Cardiac fibroblast (primary cell): ENCODE measurements at places on chromosomes 3 and 15.

DNA sequence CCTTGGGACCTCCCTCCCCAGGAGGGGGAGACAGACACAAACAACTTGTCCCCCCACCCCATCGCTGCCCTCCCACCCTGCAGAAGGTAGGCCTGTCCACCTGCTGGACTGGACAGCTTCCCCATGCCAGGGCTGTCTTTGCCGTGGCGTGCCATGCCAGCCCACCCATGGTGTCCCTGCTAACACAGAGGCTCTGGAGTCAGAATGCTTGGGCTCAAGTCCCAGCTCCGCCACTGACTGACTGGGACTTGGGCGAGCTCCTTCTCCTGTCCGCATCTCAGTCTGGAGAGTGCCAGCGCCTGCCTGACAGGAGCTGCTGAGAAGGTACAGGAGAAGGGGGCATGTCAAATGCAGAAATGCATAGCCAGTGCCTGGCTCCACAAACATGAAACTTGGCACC is 23.9 kb downstream of the WNT7A start:
- DNase-seq, result no peak

- DNase-seq, result peak; percentile 15
Observed at GRCh38 chr3:67635806-67636205, 18.6 kb downstream of the SUCLG2 start.

- DNase-seq, result peak; percentile 25
Observed at GRCh38 chr3:110069761-110070160, 732.4 kb upstream of the DPPA4 start.

DNA sequence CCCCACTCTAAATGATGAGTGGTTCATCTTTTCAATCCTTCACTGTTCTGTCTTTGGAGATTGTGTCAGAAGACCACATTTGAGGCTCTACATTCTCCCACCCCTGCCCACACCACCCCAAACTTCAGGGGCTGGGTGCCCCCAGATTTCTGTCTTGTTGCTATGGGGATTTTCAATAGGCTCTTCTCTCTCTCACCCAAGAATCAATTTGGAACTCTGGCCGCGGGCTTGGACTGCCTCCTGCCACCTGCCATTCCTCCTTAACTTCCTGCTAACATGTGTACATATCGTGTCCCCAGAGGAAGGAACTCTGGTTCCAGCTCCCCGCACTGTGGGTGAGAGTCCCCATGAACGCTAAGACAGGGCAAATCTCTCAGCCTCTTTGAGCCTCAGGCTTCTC is 67.4 kb upstream of the LARS2 start:
- DNase-seq, result no peak

DNA sequence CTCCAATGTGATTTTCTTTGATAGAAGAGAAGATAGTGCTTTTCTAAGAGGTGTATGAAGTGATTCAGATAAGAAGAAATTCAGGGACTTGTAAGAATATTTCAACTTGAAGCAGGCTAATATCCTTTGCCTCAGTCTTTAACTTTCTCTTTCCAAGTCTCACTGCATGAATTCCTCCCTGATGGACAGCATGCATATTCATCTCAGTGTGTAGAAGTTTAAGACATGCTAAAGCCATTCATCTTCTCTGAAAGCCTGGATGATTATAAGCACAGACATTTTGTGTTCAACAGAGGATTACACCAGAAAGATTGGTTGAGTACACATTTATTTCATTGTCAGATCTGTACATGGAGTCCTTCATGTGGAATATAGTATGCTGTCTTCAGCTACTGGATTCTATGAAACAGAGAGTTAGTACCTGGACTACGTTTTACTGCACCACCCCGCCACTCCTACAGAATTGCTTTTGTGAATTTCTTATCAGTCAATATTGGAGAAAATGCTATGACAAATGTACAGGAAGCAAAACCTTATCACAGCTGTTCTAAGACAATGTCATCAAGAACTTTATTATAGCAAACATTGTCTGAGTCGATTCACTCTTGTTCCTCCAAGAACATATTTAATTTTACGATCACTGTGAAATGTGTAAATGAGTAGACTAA is 1346.1 kb downstream of the OTOL1 start:
- DNase-seq, result no peak

GRCh38 chr3:171384101-171384891 is 75.9 kb downstream of the TNIK start:
- no peak for DNase-seq

GRCh38 chr3:79517766-79518413 is 249.9 kb downstream of the ROBO1 start:
- DNase-seq, result peak; percentile 64

DNA sequence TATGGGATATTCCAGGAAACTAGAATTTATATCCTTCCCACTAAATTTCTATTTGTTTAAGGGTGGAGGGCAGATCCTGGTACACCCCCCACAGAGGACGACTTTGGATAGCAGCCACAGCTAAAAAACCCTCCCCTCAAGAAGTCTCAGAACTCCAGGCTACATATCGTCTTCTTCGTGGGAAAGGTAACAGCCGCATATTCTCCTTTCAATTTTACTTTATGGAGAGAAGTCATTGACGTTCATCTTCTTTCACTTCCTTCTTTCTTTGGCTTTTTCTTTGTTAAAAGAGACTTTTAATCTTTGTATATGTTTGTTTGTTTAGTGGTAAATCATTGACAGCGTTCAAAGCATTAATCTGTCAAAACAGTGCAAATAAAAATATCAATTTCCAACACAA is 36.3 kb downstream of the TRIP4 start:
- DNase-seq, result no peak

DNA sequence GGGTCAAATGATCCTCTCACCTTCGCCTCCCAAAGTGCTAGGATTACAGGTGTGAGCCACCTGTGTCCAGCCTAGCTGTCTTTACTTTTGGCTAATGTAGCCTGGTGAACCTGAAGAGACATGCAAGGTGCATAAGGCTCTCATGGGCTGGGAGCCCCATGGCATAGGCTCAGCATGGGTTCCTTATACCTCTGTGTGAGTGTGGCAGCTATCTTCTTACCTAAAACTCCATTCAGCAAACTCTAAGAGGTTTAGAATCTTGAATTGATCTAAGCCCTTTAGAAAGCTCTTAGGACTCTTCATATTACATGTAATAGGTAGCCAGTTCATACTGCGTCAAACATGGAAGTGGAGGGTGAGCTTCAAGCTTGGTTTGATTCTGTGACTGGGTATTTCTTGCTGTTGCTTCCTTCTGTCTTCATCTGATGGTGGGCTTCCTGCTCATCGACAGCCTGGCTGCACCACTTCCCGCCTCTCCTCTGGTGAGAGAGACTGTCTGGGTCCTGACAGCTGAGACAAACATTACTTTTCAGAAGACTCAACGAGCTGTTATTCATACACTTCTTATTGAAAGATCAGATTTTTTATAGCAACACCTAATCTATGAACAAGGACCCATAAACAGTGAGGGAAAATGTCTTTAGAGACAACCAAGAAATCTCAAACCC is 19.2 kb upstream of the TKT start:
- DNase-seq, result no peak

DNA sequence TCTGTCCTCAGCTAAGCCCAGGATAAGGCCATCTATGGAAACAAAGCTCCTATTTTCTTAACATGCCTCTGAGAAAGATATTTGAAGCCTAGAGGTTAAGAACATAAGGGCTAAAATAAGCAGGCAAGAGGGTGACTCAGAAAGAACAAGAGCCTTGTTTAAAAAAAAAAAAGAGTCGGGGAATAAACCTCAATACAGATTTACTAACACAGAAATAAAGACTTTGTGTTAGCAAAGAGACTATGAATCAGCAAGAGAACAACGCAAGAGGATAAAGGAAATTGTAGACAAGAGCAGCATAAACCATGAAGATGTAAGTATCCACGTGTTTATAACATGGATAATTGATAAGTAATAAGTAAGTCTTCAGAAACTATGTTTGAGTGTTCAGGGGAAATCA is 36.0 kb downstream of the RAB27A start:
- peak; percentile 88 for DNase-seq

DNA sequence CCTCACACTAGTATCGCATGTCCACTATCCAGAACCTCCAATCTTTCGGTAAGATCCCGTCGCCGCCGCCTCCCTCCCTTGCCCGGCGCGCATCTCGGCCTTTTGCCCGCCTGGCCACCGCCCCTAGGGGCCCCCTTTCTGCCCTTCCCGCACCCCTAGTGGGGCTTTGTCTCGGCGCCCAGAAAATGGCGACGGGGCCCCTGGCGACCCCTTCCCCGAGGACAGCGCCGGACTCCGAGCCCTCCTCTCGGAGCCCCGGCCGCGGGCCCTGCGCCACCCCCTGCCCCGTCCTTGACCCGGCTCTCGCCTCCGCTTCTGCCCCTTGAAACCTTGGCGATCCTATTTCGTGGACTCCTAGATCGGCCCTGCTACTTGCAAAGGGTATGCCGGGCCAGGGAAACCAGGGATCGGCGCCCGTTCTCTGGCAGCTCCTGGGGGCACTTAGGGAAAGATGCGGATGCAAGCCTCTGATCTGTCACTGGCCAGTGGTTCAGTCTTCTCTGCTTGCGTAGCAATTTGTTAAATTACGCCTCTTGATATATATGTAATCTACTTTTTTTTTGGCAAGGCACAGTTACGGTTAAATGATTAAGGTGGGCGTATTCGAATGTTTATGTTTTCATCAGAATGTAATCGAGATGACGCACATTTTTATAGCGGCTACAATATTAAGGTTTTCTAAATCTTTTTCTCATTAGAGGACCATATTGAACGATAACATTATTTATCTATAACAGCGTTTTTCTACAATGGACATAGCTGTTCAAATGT is 603 bp downstream of the EIF1B start:
- DNase-seq, result peak; percentile 50

DNA sequence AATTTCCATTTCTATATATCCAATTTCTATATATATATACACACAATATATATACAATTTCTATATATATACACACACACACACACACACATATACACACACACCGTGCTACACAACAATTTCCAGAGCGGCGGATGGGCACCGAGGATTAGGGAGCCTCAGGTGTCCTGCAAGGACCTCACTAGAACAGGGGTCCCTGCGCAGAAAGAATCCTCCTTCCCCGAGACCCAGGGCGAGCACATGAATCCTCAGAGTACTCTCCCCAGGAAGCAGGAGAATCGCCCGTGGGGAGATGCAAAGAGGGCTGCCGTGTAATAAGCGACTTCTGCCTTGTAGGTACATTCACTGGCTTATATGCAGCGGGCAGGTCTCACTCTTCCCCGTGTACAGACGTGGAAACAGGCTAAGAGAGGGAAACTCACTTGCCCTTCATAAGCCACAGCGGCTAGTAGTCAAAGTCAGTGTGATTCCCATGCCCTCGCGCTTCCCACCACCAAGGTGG is 467 bp downstream of the PIF1 start:
- DNase-seq, result no peak

DNA sequence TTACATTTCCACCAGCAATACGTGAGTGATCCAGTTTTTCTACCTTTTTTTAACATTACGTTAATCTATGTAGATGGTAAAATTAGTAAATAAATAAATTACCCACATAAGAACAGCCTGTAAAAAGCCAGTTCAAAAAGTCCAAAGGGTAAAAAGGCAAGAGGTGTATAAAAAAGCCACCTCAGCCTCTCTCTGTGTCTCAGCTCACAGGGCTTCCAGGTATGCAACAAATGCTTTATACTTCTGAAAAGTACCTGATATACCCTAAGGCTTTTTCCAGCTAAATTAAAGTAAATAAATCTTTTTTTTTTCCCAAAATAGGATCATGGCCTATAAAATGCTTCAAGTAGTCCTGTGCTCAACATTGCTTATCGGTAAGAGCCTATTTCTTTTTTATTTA is at the start of gene C3orf85:
TSS of gene C3orf85 (plus strand) at position 197 of the 400 bp plus-strand sequence. CDS start at position 326, 129 bp downstream.
- DNase-seq, result no peak

- peak; percentile 21 for DNase-seq
Observed at GRCh38 chr3:127749361-127749760, 73.0 kb downstream of the MGLL start.

DNA sequence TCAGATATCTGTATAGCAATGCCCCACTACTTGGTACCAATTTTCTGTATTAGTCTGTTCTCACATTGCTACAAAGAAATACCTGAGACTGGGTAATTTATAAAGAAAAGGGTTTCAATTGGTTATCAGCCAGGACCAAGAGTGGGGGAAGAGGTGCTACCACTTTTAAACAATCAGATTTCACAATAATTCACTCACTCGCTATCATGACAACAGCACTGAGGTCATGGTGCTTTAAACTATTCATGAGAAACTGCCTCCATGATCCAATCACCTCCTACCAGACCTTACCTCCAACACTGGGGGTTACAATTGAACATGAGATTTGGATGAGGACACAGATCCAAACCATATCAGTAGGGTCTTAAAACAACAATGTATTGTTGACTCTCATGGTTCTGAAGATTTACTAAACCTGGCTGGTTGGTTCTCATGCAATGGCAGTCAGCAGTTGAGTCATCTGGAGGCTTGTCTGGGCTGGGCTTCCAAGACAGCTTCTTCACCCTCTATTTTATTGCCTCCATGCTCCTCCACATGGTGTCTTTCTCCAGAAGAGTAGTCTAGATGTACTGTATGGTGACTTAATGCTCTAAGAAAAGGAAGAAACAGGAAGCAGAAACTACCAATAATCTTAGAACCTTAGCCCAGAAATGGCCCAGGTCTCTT is 21.2 kb upstream of the TM4SF4 start:
- DNase-seq, result no peak

DNA sequence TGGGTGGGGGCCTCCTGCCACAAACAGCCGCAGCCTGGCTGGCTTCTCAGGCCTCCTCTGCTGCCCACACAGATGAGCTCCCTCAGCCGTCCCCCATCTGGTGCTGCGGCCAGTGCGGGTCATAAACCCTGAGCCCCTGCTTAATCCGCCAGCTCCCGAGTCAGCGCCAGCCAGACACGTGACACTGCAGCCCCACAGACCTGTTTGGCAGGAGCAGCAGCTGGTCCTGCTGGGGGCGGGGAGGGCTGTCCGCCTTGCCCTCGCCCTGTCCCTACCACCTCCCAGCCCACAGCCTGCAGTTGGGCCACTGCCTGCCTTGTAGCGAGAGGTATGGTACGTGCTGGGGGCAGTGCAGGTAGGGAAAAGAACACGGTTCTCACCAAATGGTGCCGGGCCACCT is 86.2 kb downstream of the IQSEC1 start:
- no peak for DNase-seq

DNA sequence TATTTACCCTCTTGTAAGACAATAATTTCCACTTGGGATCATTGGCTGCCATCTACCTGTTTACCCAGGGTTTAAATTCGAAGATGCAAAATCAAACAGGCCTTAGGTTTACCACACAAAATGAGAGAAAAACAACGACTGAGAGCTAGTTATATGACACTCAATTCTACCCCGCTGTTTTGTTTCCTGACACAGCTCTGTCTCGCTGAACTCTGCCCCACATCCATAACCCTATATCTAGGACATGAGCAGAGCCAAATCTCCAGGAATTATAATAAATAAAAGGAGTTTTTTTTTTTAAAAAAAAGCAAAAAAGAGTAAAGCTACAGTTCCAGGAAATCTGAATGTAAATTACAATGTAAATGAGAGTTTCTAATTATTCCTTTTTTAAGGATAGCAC is 165.4 kb upstream of the NR2F2 start:
- DNase-seq, result no peak
